ENCODE measurements at places on chromosomes 5 and 9.
A peak's percentile ranks its signal among the peaks of the same experiment; 100 is the strongest.

GRCh38 chr9:71096421-71097108 is 24.9 kb downstream of the TRPM3 start:
- DNase-seq, result peak; percentile 51

- no peak for DNase-seq
These were observed 148.3 kb upstream of the MOCS2 start for GRCh38 chr5:53257806-53258373.

GRCh38 chr5:155871623-155872022 is 455.3 kb upstream of the SGCD start:
- DNase-seq, result no peak

DNA sequence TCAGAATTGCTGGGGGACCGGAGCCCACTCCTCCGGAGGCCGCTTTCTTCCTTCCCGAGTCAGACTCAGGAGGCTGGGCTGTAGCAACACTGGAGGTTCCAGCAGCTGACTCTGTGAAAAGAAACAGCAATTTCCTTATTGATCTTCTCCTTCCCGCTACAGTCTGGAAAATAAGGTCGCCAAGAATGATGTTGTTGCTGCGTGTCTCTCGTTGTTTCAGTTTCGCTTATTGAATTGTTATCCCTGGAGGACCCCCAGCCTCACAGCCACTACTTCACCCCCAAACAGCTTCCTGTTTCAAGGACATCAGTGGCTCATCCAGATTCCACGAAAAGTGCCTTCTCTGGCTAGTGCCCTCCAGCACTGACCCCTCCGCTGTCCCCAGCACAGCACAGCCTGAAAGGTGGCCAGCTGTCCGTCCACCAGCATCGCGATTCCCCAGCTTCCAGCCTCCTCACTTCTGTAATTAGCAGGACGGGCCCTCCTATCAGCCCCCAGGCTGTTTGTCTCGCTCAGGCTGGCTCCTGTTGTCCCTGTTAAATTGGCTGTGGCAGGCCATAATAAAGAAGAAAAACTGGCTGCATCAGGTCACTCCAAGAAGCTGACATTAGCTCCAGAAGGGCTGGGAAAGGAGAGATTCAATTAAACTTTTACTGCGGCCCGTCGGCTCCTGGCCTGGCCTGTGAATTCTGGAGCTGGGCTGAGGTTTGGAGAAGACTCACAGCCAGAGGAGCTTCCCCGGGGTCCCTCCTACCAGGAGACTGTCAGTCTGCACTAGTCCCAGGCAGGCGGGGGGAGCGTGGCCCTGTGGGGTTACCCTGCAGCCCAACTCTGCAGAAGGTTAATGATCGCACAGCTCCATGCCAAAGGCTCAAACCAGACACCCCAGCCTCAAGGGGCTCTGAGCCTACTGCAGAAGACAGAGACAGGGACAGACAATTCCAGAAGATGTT is 40.5 kb downstream of the OLFM1 start:
- DNase-seq, result no peak

DNA sequence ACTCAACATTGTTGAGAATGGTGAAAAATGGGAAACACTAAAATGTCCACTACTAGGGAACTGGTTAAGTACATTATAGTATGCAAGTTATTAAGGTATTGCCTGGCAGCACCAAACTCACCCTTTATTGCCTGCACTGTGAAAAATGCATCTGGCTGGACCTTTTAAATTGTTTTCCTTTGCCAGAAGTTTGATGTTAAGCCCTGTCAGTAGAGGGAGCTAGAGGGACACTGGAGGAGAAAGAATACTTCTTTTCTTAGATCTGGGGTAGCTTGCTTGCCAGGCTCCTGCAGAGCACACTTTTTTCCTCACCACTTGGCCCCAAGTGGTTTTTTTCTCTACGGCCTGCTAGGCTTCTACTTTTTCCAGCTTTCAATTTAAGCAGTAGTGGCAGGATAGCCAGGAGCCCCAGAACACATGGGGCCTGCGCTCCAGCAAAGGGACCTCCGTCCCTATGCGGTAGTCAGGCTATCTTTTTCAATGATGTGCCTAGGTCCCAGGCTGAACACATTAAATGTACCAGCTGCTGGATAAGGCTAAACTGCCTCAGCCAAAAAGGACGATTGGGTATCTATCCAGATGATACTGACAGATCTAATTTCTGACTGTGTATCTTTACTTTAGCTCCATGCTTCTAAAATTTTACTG is 8.0 kb upstream of the HABP4 start:
- DNase-seq, result peak; percentile 44

DNA sequence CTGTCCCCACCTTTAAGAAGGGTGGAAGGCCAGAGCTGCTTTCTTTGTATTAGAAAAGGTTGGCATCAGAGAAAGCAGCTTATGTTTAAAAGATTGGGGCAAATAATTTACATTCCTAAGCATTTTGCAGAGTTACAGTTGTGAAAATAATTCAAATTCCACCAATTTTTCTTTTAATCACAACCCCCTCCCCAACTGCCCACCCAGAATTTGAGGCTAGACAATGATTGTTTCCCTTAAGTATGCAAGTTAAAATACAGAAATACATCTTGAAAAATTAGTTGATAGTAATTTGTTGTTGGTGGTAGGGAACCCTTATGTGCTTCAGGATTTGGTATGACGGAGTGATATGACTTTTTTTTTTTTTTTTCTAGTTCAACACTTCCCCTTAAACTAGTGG is 133.0 kb downstream of the ZSWIM6 start:
- DNase-seq, result no peak
